Breast epithelium (tissue), 4 donors: ENCODE measurements at places on chromosomes 11 and 22. TPM values are rescaled to one million over a fixed set of nuclear protein-coding genes. Genes with fewer than 3 reads are reported as not detected.

GRCh38 chr11:118263112-118263511 lies 985 bp downstream of the MPZL2 start:
- peak overlapping the region; percentile 93 for H3K27ac ChIP-seq
- H3K27me3 ChIP-seq: no peaks in the 10 kb centered on the region
- H3K36me3 ChIP-seq: no peaks in the 10 kb centered on the region
- DNase-seq: no peak
- H3K4me1 ChIP-seq: peaks cover 6% of the 10 kb centered on the region
- H3K4me3 ChIP-seq: peak overlapping the region; percentile 51

DNA sequence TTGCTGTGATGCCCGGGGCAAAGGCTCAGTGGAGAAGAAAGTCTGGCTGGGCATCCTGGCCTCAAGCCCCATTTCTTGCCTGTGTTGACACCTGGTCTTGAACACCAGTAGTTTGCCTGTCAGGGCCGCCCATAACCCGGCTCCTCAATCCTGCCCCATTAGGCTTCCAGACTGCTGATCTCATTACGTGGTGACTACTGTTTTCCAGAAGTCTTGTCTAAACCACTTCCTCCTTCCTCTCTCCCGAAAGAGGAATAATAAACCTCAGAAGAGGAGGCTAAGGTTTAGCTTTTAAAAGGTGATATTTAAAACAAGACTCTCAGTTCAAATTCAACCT lies 97.7 kb downstream of the CD44 start:
- DNase-seq: no peak
- peak overlapping the region; percentile 76 for H3K27ac ChIP-seq
- no peaks in the 10 kb centered on the region for H3K36me3 ChIP-seq
- H3K4me1 ChIP-seq: peaks cover 6% of the 10 kb centered on the region

GRCh38 chr11:56842814-56843794 lies 94.6 kb upstream of the OR9G4 start:
- no peaks in the 10 kb centered on the region for H3K36me3 ChIP-seq
- H3K4me1 ChIP-seq: no peaks in the 10 kb centered on the region
- DNase-seq: no peak
- no peaks in the 10 kb centered on the region for H3K27me3 ChIP-seq
- H3K27ac ChIP-seq: no peak overlapping the region

The FERMT3 gene
- total RNA-seq: 14.0 TPM

The RBMXL2 gene
- not detected for total RNA-seq

DNA sequence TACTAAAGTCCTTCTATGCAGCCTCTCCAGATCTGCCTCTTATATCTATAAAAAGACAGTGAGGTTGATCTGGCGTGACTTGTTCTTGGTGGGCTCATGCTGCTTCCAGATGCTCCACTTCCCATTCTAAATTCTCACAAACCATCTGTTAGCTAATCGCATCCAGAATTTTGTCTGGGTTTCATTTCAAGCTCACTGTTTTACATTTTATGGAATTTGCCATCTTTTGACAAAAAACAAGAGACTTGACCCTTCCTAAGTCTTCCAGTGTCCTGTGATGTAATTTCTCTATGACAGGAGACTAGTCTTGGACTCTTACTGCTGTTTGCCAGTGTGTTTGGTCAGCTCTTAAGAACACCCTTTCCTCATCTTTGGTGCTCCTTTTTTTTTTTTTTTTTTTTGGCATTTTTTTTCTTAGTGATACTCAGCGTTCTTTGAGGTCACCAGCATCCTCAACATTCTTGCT lies 23.0 kb downstream of the CRKL start:
- H3K4me1 ChIP-seq: peaks cover 3% of the 10 kb centered on the region
- no peak overlapping the region for H3K4me3 ChIP-seq
- no peak for DNase-seq

- no peaks in the 10 kb centered on the region for H3K27me3 ChIP-seq
- peak overlapping the region; percentile 70 for H3K27ac ChIP-seq
- peak overlapping the region; percentile 4 for H3K4me3 ChIP-seq
- no peak for DNase-seq
Measured at GRCh38 chr11:121467965-121468364, 15.2 kb upstream of the SORL1-AS1 start.

The RIMBP3B gene
- not detected for total RNA-seq

The GLYAT gene
- 15.8 TPM for total RNA-seq

- H3K27me3 ChIP-seq: no peaks in the 10 kb centered on the region
- no peaks in the 10 kb centered on the region for H3K36me3 ChIP-seq
- H3K4me3 ChIP-seq: no peak overlapping the region
- peak overlapping the region; percentile 69 for H3K27ac ChIP-seq
Measured at GRCh38 chr11:9601037-9601875, 27.8 kb downstream of the WEE1 start.

The SHANK2 gene
- 1.3 TPM for total RNA-seq

DNA sequence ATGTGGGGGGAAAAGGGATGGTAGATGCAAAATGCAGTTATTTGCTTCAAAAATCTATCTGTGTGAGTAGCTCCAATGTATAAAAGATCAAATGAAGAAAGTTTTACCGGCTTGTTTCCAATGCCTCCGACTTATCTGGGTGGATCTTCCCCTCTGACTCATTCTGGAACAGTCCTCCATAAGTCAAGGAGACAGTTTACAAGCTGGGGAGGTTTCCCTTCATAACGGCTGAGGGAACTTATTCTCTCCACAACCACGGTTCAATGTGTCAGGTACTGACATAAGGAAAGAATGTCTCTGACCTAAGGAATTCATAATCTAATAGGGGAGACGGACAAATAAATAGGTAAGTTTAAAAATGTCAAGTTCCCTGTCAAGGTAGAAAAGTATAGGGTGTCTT lies 49.7 kb upstream of the BIRC3 start:
- no peak for DNase-seq
- H3K4me3 ChIP-seq: peak overlapping the region; percentile 69
- peak overlapping the region; percentile 74 for H3K27ac ChIP-seq
- no peaks in the 10 kb centered on the region for H3K27me3 ChIP-seq
- H3K4me1 ChIP-seq: no peaks in the 10 kb centered on the region
- H3K36me3 ChIP-seq: no peaks in the 10 kb centered on the region
